ENCODE measurements at places on chromosomes 1 and 21.

GRCh38 chr1:43000271-43000670, 41.6 kb upstream of the SLC2A1 start:
- no peak for DNase-seq

- DNase-seq, result no peak
Observed at GRCh38 chr21:43733529-43734071, 14.7 kb downstream of the PDXK start.

DNA sequence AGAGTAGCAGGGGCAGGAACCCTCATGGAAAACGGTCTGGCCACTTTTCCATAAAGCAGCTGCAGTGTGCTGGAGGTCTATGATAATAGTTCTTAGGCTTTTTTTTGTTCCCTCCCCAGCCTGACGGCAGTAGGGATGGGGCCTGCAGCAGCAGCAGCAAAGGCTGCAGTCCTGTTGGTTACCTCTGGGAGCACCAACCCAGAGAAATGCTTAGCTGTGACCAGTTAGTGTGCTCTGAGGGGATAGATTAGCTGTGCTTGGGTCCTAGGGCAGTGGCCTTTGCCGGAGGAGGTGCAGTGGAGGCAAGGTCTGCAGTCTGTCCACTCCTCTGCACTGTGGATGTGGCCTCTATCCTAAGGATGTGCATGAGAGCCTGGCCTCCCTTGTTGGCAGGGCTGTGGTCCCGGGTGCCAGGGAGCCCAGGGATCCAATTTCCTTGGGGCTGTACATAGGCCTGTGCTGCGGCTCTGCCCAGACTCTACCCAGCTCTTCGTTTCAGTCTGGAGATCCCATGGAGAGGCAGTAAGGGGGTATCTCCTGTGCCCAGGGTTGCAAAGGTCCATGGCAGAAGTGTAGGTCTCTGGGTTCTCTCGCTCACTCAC, 322.7 kb downstream of the PTBP2 start:
- DNase-seq, result no peak

- no peak for DNase-seq
Observed at GRCh38 chr1:52139817-52140540, 1.9 kb upstream of the ZFYVE9 start.

GRCh38 chr21:20741445-20741844, 256.8 kb upstream of the NCAM2 start:
- DNase-seq, result no peak

- no peak for DNase-seq
Observed at GRCh38 chr1:168390271-168390670, 109.6 kb downstream of the TBX19 start.

DNA sequence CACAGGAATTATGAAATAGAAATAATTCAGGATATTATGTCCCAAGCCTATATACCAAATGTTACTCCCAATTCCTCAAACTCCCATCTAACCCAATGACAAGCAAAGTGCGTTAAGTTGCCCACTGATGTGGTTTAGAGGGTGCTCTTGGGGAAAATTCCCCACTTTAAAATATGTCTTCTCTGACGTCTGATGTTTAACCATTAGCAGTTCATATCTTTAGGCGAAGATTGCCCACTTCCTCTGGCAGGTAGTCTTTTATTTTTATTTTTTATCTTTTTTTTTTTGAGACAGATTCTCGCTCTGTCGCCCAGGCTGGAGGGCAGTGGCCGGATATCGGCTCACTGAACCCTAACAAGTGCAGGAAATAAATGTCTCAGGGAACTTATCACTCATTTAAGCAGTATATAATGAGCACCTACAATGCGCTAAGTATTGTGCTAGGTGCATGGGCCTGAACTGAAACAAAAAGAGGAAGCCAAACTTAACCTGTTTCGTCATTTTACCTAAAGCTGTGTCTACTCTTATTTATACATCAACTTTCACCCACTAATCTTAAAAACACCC, 1.3 kb upstream of the LYST start:
- no peak for DNase-seq

- DNase-seq, result no peak
Observed at GRCh38 chr1:2448098-2448445, 28.0 kb upstream of the PLCH2 start.

GRCh38 chr21:39110431-39110830, 72.8 kb downstream of the PSMG1 start:
- no peak for DNase-seq

DNA sequence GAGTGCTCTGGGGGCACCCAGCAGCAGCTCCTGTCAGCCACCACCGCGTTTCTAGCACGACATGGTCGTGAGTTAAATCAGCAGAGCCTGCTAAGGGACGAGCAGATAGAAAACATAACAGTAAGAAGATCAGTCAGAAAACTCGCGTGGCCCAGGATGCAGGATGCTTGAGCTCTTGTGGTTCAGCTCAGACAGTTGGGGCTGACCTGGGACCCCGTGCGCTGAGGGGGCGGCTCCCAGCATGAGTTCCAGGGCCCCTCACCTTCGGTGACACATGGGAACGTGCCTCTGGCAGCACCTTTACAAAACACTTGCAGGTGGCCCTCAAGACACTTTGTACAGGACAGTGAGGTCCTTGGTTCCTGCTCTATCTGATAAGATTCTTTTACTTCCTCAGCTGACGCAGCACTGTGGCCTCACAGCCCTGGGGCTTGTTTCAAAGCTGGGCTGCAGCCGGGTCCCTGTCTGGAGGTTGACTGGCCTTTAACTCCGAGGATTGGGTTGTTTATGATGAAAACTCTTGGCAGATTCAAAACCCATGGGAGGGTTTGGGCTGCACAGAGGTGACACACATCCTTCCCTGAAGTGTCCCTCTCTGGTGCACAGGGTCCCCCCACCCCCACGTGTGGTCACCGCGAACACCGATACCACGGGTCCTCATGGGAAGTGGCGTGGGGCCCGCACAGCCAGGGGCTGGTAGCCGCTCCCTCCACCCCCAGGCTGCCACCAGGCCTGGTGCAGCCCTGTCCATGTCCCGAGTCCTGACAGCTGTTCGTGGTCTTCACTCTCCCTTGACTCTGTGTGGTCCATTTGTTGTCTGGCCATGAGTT, 65.3 kb upstream of the COL6A1 start:
- no peak for DNase-seq

DNA sequence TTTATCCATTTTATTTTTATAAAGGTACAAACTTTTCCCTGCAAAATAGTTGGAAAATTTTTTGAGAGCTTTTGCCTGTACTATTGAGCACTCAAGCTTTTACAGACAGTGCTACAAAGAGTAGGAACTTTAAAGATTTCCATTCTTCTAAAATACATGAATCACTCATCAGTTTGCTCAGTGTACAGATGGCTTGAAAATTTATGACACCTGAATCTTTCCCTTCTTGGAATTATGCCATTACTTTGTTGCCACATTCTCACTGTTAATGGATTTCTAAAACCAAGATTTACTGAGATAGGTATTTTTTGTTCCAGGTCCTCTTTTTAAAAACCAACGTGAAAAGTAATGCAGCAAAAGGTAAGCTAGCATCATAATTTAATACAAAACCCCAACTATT, 76.0 kb downstream of the GPATCH2 start:
- DNase-seq, result no peak

DNA sequence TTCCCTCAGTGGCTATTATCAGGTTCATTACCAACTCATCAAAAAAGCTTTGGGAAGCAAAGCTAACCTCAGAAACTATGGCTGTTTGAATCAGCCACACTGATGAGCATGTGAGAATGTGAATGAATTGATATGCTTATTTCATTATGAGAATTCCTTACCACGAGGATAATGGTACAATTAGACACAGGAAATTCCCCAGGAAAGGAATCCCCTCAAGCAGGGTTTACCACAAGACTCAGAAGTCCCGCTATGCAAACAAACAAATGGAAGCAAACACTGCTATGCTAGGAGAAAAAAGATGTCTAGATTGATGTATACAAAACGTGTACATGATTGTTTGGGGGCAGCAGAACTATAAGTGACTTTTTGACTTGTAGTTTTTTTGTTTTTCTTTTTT, 205.0 kb downstream of the HMCN1 start:
- no peak for DNase-seq

- no peak for DNase-seq
Observed at GRCh38 chr1:215045698-215046308, 36.7 kb upstream of the KCNK2 start.

GRCh38 chr1:117162816-117163215, 41.3 kb upstream of the TRIM45 start:
- no peak for DNase-seq

DNA sequence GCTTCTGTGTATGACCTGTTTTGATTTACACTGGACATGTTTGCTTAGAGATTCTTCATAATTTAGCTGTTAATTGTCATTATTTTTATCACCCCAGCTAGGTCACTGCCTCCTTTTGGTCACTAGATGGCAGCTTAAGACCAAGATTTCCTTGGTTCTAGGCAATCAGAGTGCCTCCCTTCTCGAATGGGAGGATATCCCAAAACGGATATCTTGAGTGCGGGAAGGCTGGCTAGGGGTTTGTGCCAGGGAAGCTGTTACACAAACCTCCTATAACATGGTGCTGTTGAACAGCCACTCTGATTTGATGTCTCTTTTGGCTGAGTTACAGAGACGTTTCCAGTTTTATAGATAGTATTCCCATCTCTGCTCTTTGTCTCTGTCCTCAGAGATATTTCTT, 283.5 kb downstream of the S1PR1 start:
- DNase-seq, result peak; percentile 7

GRCh38 chr21:38756746-38757145, 49.0 kb upstream of the ETS2 start:
- DNase-seq, result no peak

- peak; percentile 27 for DNase-seq
Observed at GRCh38 chr21:33892853-33893252, 22.8 kb downstream of the ATP5PO start.

DNA sequence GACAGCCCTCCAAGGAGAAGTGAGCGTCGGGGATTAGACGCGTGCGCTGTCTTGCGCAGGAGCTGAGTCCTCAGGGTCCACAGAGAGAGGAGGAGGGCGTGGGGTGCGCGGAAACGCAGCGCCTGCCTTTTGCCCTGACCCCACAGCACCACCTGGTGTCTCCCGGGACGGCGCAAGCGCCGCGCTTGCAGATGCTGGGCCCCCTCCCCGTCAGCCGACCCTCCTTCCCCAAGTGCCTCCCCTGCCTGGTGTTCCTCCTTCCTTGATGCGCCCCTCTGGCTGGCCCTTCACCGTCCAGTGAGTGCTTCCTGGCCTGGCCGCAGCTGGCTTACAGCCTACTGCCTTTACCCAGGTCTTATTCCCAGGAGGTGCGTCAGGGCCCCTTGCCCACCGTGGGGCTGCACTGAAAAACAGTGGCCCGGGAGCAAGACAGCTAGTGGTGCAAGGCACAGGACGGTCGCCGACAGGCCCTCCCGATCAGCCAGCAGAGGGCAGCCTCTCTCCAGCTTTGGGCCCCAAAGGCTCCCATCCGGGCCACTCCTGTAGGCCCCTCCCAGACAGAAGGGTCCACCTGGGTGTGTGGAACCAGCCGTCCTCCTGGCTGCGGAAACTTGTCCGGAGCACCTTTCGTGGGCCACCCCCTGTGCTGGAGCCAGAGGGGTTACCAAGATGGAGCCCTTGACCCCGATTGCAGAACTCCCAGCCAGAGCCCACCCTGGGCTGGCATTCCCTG, 12.9 kb upstream of the PHLDA3 start:
- DNase-seq, result peak; percentile 91

GRCh38 chr21:27451116-27451515, 484.2 kb upstream of the ADAMTS5 start:
- no peak for DNase-seq

DNA sequence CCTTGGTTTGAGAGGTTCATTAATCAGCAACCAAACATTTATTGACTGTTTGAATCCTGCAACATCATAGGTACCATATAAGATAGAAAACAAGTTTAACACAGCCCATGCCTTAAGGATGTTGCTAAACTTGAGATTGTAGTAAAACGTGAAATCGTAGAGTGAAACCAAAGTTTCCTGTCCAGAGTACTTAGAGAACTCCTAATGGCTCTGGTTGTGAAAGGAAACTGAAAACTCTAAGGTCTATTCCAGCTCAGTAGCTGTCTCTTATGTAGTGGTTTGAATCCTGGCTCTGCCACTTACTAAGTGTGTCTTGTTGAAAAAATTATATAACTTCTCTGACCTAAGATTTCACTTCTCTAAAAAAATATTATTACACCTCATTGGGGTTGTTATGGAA, 310.9 kb downstream of the NTNG1 start:
- no peak for DNase-seq
